CD4-positive, alpha-beta T cell treated with Interferon alpha-2 for 1 hour (primary cell): ENCODE measurements at places on chromosomes 1 and 21.

- no peak for DNase-seq
Measured at GRCh38 chr1:218353656-218354055, 8.5 kb downstream of the TGFB2 start.

DNA sequence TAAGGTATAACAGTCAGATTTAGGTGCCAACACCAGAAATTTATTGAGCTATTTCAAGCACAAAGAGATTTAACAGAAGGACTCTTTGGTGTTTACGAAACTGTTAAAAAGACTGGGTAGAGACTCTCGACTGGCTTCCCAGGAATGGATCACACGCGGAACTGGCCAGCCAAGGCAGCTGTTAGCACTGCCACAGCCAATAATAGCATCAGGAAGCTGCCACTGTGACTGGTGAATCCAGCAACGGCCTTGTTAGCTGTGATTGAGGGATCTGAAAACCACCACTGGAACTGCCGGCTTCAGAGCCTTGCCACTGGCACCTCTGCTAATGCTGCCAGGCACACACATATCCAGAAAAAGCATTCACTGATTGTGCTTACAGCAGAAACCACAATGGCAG is 10.6 kb upstream of the SIM2 start:
- DNase-seq, result no peak

DNA sequence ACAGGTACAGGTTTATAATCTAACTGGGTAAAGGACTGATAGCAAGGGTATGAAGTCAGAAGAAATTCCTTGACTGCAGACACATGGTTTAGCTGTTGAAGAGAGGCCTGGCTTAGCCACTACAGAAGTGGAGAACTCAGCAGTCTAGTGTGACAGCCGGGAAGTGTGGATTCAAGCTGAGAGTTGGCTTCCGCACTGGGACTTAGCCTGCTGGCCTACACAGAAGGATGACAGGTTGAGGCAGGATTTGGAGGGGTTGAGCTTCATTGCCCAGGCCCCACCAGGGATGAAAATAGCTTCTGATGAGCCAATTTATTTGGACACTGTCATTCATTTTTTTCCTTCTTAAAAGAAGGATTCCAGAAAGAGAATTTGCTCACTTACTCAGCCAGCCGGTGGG is 284.4 kb downstream of the PCP4 start:
- DNase-seq, result no peak

DNA sequence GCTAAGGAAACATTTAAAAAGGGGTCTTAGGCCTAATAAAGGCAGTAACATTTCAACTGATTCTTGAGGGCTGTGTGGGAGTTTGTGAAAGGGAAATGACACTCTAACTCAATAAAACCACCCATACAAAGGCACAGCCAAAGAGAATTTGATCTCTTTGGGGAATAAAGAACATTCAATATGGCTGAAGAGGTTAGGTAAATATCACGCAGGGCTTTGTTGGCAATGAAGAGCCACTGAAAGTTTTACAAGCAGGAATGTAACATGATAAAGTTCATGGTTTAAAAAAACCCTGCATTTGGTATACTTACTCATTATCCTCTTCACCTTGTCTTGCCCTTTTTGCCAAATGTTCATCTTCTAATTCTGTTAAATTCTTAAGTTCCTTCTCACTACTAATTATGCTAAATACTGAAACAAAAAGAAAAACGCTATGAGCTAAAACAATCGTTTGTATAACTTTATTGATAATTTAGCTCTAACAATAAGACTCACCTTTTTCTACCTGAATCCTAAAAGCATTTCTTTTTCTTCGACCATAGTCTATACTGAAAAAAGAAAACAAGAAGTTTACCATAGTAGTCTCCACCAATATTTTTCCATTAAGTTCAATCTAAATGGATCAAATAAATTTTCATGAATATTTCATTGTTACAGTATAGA is 12.5 kb downstream of the NVL start:
- DNase-seq, result no peak

DNA sequence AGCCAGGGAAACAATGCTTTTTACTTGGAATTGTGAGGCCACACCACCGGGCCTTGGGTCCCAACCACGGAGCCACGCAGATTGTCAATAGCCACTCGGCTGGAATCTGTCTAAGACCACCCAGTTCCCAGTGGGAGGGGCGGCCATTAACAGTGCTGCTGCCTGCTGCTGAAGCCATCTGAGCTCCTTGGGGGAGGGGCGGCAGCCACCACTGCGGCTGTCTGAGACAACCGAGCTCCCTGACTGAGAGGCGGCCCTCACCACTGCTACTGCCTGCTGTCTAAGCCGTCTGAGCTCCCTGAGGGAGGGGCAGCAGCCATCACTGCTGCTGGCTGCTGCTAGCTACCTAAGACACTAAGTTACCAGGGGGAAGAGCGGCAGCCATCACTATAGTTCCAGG is 64.3 kb downstream of the DMRTA2 start:
- DNase-seq, result no peak

DNA sequence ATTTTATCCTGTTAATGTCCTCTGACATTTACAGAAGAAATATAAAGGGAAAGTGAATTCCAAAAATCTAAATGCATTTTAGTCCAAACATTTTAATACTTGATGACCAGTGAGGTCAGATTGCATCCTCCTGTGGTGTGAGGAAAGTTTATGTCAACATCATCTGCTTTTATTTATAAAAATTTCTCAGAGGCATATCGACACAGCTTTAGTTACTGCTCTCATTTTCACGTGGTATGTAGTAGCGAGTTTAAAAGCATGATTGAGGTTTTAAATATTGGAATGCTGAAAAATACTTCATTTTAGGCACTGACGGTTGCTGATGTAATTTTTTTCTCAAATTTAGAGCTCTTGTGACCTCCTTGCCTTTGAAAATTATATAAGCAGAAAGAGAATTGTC is 234.8 kb downstream of the HMCN1 start:
- DNase-seq, result no peak

DNA sequence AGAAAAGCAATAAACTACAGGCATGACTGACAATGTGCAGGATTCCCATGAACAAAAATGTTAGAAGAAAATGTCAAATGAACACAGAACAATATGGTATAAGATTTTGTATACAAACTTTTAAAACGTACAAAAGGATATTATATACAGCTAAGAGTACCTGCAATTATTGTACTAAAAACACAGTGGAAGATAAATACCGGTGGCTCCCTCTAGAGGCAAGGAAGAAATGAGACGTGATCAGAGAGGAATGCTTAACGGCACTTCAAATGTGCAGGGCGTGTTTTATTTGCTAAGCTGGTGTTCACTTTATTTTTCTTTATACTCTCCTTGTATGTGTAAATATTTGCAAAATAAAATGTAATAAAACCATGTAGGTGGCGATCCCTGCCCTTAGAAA is 191.8 kb upstream of the SAMSN1 start:
- DNase-seq, result peak; percentile 60

DNA sequence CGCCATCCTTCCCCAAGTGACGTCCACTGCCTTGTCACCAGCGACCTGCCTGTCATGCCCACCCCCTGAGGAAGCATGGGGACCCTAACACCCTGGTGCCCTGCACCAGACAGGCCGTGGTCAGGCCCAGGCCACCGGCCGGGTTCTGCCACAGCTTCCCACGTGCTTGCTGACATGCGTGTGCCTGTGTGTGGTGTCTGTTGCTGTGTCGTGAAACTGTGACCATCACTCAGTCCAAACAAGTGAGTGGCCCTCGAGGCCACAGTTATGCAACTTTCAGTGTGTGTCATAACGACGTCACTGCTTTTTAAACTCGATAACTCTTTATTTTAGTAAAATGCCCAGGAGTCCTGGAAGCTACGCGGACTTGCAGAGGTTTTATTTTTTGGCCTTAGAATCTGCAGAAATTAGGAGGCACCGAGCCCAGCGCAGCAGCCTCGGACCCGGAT is 8.5 kb upstream of the CTRC start:
- DNase-seq, result no peak

DNA sequence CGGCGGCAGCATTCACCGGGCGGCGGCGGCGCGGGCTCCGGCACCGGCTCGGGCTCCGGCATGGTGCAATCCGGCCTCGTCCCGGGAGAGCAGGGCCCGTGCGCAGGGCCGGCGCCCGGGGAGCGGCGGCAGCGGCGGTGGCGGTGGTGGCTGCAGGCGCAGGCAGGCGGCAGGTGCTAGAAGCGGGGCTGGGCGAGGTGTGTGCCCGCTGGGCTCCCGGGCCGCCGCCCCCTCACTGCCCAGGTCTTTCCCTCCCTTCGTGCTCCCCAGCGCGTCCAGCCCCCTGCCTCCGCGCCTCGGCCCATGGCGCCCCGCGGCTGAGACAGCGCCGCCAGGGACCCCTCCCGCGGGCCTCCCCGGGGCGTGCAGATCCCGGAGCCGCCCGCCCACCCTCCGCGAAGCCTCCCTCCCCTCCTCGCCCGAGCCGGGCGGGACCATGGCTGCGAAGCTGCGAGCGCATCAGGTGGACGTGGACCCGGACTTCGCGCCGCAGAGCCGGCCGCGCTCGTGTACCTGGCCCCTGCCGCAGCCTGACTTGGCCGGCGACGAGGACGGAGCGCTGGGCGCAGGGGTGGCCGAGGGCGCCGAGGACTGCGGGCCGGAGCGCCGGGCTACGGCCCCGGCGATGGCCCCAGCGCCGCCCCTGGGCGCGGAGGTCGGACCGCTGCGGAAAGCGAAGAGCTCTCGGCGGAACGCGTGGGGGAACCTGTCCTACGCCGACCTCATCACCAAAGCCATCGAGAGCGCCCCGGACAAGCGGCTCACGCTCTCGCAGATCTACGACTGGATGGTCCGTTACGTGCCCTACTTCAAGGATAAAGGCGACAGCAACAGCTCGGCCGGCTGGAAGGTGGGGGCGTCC is 492 bp downstream of the FOXO6 start:
- peak; percentile 42 for DNase-seq

- DNase-seq, result no peak
Measured at GRCh38 chr21:42744520-42745445, 91.4 kb downstream of the PDE9A start.

GRCh38 chr1:91578320-91579109 is 77.9 kb downstream of the CDC7 start:
- DNase-seq, result no peak

GRCh38 chr1:94490556-94490955 is 51.0 kb downstream of the F3 start:
- no peak for DNase-seq

DNA sequence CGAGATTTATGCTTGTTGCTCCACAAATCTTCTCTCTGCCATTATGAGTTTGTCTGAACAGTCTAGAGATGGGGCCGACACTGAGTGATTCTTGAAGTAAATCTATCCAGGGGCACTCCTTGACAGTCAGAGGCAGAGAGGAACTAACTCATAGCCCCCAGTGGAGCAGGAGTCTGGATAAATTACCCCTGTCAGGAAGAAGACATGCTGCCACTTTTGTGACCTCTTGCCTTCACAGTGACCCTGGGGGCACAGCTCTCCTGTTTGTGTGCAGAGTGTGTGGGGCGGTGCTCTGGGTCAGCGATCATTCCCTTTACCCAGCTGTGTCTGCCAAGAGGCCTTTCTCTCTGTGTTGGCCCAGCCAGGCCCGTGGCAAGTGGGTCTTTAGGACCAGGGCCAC is 29.5 kb downstream of the PEX14 start:
- no peak for DNase-seq

DNA sequence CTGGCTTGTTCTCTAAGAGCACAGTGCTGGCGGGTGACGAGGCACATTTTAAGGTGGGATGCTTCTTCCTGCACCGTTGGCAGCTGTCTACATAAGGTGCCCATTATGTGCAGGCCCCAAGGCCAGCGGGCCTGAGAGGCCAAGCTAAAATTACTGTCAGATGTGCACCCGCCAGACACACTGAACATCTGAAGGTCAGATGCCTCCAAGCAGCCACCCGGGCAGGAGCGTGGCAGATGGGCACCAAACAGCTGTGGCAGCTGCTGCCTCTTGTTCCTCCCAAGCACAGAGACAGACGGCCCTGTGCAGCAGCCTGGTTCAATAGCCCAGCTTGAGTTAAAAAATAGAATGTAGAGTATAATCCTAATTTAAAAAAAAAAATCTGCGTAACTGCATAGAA is 211.9 kb upstream of the EDN2 start:
- no peak for DNase-seq

GRCh38 chr1:197986817-197987216 is 69.6 kb downstream of the LHX9 start:
- no peak for DNase-seq

DNA sequence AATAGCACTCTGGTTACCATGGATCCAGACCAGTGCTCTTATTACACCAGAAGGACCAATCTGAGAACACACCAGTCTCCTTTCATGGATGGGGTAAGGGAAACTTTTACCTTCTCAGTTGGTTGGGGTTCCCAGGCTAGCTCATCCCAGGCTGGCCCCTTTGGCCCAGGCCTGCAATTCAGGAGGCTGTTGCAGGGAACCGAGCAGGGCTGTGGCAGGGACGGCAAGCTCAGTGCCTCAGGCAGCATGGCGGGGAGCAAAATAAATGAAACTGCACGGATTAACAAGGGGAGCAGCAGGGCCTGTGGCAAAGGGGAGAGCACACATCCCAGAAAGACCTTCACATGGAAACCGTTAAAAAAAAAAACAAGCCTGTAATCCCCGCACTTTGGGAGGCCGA is 57.0 kb downstream of the DMRTB1 start:
- DNase-seq, result no peak

GRCh38 chr1:222420633-222421032 is 127.3 kb downstream of the HHIPL2 start:
- DNase-seq, result peak; percentile 60

DNA sequence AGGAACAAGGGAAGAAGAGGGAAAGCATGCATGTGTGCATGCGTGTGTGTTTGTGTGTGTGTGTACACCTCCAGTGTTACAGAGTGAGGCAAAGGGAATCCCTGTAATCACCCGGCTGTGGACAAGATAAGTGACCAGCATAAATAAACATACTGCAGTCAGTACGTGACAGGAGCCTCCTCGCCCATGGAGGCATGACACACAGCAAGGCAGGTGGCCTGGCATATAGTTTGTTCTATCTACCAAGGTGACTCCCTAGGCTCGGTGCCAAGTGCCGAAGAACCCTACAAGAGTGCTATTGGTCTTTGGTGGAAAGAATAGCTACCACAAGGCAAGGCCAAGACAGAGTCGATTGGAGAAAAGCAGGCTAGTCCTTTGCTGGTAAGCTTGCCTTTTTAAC is 31.7 kb upstream of the HEATR1 start:
- no peak for DNase-seq
